ENCODE measurements at places on chromosomes 1 and 21.

DNA sequence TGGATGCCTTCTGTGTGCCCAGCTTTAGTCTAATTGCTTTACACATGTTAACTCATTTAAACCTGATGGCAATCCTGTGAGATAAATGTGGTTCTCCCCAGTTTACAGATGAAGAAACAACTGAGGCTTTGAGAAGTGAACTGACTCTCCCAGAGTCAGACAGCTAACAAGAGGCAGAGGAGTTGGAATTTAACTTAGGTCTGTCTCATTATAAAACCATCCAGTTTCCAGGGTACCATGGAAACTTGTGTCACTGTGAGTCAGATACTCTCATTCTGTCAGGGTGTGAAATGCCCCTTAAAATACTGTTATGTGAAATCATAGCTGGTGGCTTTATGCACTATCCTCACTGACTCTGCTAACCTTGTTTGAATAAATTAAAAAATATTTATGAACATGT, 206.6 kb downstream of the PBX1 start:
- no peak for DNase-seq

- DNase-seq, result no peak
Observed at GRCh38 chr1:17339521-17339920, 31.5 kb downstream of the PADI4 start.

DNA sequence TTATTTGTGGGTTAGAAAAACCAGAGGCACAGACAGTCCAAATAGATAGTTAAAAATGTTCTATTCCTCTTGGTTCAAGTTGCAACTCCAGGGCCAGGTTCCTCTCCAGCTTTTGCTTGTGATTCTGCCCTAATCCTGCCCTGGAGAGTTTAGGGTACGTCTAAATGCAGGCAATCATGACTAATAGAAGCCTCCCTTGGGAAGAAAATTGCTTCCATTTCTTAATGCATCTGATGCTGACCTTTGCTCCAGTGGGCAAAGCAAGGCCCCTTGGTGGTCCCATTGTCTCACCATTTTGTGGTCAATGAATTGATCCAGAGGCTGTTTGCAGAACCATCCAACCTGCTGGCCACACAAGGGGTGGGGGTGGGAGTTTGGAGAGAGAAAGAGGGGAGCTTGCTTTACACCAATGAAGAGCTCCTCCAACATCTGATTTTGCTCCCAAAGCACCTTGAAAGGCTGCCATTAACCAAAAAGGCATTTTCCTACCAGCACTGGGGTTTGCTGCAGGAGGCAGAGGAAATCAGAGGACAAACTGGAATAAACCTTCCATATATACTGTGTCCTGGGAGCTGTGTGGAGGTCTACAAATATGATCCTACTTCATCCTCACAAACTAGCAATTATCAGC, 31.3 kb downstream of the C8B start:
- no peak for DNase-seq

DNA sequence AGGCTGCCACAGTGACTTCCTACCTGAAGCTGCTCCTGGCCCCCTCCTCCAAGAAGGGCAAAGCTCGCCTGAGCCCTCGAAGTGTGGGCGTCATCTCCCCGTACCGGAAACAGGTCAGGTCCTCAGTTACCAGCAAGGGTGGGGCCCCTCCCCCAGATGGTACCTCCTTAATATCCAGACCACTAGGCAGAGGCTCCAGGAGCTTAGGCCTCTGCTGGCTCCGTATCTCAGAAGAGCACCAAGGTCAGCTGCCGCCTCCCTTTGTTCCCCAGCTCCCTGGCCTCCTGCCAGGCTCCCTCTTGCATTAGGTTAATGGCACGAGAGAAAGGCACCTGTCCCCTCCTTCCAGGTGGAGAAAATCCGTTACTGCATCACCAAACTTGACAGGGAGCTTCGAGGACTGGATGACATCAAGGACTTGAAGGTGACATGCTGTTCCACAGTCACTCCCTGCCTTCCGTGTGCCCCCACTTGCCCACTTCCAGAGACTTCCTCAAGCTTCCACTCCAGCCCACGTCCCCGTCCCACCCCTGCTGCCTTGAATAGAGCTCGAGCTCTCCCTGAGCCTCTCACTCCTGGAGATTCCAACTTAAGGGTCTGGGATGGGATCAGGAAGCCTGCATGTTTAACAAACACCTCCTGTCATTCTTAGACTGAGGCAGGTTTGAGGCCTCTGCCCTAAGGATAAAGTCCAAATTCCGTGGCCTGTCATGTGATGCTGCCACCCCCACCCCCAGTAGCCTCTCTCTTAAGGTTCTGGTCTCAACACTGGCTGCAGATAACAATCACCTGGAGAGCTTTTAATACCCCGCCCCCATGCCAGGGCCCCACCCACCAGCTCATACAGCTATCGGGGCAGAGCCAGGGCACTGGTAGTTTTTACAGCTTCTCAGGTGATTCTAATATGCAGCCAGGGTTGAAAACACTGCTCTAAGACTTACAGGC, 8.3 kb downstream of the RHOC start:
- DNase-seq, result no peak

- no peak for DNase-seq
Observed at GRCh38 chr21:28805885-28806284, 186.8 kb downstream of the LTN1 start.

GRCh38 chr1:110208916-110209645, 1.0 kb upstream of the KCNC4 start:
- DNase-seq, result no peak

DNA sequence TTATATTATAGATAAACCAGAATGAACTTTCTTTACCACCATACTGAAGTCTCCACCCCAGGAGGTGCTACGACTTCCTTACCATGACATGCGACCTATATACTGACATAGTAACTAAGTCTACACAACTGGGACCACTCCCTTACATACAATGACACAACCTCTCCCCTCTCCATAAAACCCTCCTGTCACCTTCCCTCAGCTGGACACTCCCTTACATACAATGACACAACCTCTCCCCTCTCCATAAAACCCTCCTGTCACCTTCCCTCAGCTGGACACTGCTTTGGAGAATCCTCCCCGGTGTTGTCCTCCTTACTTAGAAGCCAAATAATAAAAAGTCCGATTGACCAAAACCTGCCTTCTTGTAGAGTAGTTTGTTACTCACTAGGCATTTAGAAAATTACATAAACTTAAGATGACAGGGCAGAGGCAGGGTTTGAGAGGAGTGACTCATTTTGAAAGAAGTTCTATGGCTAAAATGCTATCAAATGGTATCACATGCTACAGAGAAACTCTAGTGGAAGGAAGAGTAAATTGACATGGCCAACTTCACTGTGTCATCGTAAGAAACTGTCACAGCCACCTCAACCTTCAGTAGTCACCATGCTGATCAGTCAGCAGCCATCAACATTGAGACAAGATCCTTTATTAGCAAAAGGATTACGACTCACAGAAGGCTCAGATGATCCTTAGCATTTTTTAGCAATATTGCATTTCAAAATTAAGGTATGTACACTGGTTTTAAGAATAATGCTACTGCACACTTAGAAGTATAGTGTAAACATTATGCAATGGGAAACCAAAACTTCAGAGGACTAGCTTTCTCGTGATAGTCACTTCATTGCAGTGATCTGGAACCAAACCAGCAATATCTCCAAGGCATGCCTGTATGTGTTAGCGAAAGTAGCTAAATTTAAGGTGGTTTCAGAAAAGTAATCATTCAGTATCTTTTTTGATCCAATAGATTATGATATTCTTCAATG, 56.4 kb downstream of the AHCTF1 start:
- no peak for DNase-seq

DNA sequence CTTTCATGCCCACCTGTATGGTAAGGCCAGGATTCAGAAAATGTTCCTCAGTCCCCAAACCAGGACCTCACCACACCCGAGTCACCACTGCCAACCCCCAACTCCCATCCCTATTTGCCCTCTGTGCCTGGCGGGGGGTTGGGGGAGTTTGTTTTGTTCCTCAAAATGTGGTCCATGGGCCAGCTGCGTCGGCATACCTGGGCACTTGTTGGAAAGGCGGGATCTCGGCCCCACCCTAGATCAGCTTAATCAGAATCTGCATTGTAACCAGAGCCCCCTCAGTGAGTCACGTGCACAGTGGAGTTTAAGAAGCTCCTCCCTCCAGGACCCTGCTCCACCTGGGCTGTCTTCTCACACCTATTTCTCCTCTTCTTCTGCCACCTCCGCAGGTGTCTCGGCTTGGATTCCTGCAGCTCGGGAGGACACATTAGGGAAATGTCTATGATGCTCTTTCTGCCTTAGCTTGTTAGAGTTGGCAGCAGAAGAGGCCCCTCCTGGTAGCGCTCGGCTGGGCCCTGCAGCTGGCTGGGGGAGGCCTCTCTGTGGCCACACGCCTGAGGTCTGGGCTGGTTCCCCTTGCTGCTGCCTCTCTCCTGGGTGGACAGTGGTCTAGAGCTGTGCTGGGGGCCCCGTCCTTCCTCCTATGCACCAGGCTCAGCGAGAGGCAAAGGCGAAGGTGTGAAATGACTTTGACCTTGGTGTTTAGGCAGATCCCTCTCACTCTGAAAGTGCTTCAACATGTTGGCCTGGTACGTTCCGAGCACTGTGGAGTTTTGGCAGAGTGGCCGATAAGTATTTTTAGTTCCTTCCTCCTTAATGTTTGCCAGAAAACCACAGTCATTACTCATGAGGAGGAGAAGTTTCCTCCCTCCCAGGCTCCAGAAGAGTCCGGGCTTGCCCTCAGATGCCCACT, 41.8 kb upstream of the CAMTA1 start:
- no peak for DNase-seq

DNA sequence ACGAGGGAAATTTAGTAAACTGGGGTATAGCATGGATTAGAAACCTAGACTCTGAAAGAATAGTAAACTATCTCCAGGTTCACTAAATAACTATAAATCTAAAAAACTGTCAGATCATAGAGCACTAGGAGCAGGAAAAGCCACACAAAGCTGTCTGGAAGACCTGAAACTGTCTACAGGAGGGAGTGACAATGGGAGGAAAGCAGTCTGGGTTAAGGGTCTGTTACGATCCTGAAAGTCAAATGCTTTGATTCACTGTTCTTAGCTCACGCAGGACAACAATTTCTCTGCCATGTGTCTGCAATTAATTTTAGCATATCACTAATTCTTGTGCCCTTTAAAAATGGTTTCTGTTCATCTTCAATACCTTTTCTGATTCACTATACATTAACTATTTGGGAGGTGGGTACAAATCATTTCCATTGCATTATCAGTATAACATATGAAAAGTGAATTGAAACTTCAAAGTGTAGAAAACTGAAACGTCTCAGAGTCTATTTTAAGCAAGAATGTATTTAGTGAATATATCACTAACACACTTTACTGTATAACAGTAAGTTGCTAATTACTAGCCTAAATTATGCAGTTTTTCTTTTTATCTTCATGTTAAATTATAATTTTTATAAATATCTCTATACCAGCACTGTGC, 18.4 kb downstream of the CEP170 start:
- DNase-seq, result no peak

Data from stimulated activated CD8-positive, alpha-beta memory T cell treated with anti-CD3 and anti-CD28 coated beads, Interleukin-4, amount 100 ng/mL, for 1 hour (primary cell).